ENCODE measurements at places on chromosomes 2 and 18.

- DNase-seq, result no peak
Observed at GRCh38 chr2:36672199-36672598, 24.3 kb upstream of the VIT start.

DNA sequence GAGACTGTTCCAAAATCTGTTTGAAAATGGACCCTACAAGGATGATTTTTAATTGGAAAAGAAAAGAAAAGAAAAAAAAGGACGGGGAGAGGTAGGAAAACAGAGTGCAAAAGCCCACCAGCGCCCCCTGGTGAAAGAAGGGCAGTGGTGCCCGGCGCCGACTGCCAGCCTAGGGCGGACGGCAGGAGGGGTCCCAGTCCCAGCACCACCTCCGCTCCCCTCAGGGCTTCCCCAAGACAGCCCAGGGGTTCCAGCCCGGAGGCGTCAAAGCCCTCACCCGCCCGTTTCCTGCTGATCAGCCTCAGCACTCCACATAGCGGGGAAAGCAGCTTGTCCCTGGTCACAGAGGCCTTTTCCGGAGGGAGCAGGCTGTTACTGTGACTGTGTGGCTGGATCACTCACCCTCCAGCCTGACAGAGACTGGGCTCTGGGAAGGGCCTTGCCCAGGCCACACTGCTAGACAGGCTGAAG lies 213.9 kb downstream of the TFCP2L1 start:
- DNase-seq, result no peak

GRCh38 chr2:142179686-142180085 lies 48.9 kb upstream of the LRP1B start:
- no peak for DNase-seq

- no peak for DNase-seq
Observed at GRCh38 chr18:13431886-13432285, 213.3 kb downstream of the LDLRAD4 start.

- no peak for DNase-seq
Observed at GRCh38 chr2:229196448-229196847, 74.6 kb downstream of the PID1 start.

GRCh38 chr2:156933645-156934225 lies 323.8 kb upstream of the GALNT5 start:
- no peak for DNase-seq

- no peak for DNase-seq
Observed at GRCh38 chr2:121502781-121503180, 27.9 kb upstream of the RNU4ATAC start.

- DNase-seq, result no peak
Observed at GRCh38 chr2:217189747-217190146, 329.9 kb upstream of the TNP1 start.

GRCh38 chr2:200172944-200173581 lies 133.4 kb upstream of the SPATS2L start:
- DNase-seq, result no peak

DNA sequence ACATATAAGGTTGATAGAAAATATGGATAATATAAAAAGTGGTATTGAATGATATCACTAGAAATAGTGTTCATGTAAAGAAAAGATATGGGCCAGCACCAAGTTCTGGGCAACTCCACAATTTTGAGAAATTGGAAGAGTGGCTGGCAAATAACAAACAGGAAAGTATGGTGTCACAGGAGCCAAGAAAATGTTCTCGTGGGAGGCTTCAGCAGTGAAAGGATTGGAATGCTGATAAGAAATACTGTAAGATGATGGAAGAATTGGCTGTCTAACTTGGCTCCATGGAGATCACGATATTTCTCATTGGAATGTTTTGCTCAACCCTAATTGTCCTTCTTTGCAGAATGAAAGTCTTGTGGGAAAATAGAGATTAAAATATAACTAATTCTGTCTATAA lies 856.8 kb downstream of the DPP10 start:
- DNase-seq, result no peak

GRCh38 chr2:100417711-100418124 lies 250 bp upstream of the CHST10 start:
- no peak for DNase-seq

DNA sequence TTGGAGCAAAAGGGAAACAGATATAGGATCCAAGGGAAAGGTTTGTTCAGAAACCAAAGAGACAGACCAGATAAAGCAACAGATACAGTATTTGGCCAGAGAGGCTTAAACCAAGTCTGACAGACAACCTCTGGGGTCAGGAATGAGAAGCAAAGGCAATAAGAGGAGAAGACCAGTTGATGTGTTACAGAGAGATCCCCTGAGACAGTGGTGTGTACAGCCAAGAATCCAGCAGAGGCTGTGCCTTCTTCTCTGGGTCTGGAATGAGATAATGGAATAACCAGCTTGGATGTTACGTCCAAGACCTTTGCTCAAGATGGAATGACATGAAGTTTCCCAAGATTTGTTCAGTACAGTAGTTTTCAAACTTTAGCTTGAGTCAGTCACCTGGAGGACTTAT lies 61.1 kb downstream of the MDH1 start:
- DNase-seq, result no peak

- DNase-seq, result no peak
Observed at GRCh38 chr2:38158378-38159118, 82.6 kb upstream of the CYP1B1 start.

GRCh38 chr2:214294426-214294825 lies 116.4 kb upstream of the VWC2L start:
- no peak for DNase-seq

Data from retinal pigment epithelial cell (primary cell).